ENCODE measurements at places on chromosomes 1 and 21.

GRCh38 chr21:30986965-30987364 is 51.3 kb downstream of the KRTAP19-8 start:
- DNase-seq = no peak

- DNase-seq = no peak
Observed at GRCh38 chr1:151370211-151370911, 2.1 kb downstream of the SELENBP1 start.

GRCh38 chr1:205939690-205940330 is 3.4 kb downstream of the SLC26A9 start:
- DNase-seq = no peak

GRCh38 chr1:21272540-21272939 is 17.7 kb downstream of the ECE1 start:
- DNase-seq = no peak

- DNase-seq = no peak
Observed at GRCh38 chr21:32523463-32523862, 61.9 kb downstream of the TCP10L start.

GRCh38 chr1:56547473-56547872 is 31.9 kb downstream of the PLPP3 start:
- DNase-seq = no peak

- no peak for DNase-seq
Observed at GRCh38 chr1:109239409-109240068, 9.8 kb upstream of the CELSR2 start.

- no peak for DNase-seq
Observed at GRCh38 chr1:96060621-96061020, 661.0 kb upstream of the PTBP2 start.

DNA sequence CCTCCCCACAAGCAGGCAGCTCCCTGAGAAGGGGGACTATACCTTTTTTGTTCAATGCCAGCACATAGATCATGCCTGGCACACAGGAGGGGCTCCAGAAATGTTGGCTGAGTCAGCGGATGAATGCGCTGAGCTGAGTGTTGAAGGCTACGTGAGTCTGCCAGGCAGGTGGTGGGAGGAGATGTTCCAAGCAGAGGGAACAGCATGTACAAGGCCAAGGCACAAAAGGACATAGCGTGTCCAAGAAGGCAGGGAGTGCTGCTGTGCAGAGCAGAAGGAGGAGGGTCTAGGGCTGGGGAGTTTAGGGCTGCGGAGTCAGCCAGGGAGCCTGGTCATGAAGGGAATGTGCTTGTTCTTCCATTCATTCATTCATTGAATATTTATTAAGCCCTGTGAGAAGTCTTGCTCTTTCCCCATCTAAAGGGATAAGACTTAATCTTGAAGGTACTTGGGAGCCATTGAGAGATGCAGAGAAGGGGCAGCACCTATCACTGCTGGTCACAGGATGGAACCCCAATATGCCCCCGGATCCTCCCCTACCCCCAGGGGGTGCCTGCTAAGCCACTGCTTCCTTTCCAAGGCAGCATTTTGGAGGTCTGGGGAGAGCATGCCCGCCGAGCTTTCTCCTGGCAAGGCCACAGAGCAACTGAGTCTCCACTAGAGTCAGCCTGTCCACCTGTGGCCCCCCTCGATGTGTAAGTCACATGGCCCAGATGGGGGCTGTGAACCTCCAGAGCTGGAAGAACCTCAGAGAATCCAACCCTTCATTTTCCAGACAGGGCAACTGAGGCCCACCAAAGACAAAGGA is 31.2 kb upstream of the LAPTM5 start:
- no peak for DNase-seq

- no peak for DNase-seq
Observed at GRCh38 chr1:186291271-186291670, 83.8 kb downstream of the TPR start.

GRCh38 chr1:208631506-208631905 is 387.3 kb upstream of the PLXNA2 start:
- DNase-seq = no peak

- DNase-seq = no peak
Observed at GRCh38 chr1:71464016-71464415, 383.2 kb upstream of the ZRANB2 start.

GRCh38 chr1:245710961-245711903 is 556.4 kb downstream of the KIF26B start:
- DNase-seq = no peak

- no peak for DNase-seq
Observed at GRCh38 chr1:33317946-33318345, 3.0 kb downstream of the A3GALT2 start.

DNA sequence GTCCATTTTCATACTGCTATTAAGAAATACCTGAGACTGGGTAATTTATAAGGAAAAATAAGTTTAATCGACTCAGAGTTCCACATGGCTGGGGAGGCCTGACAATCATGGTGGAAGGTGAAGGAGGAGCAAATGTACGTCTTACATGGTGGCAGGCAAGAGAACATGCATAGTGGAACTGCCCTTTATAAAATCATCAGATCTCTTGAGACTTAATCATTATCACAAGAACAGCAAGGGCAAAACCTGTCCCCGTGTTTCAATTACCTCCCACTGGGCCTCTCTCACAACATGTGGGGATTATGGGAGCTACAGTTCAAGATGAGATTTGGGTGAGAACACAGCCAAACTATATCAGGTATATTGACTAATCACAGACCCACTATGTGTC is 370.2 kb upstream of the USP24 start:
- no peak for DNase-seq

GRCh38 chr1:170776777-170777176 is 112.8 kb downstream of the PRRX1 start:
- no peak for DNase-seq

DNA sequence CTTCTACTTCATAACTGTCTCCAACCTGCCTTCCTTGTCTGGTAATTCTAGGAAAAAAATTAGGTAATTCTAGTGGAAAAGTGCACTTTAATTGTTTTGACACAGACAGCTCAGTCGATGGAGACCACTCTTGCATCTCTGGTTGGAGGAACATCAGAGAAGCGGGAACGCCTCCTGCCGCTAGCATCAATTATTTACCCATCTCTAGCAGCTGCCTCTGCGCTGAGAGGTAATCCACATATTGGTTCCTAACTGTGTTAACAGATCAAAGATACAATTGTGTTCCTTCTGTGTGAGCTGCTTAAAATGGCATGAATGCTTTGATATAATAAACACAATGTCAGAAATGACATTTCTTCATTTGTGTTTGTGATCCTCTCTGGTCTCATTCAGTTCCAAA is 33.3 kb downstream of the C2CD2 start:
- no peak for DNase-seq

GRCh38 chr1:119908661-119909060 is 12.3 kb upstream of the ADAM30 start:
- no peak for DNase-seq
